ENCODE measurements at places on chromosomes 5 and 9.

DNA sequence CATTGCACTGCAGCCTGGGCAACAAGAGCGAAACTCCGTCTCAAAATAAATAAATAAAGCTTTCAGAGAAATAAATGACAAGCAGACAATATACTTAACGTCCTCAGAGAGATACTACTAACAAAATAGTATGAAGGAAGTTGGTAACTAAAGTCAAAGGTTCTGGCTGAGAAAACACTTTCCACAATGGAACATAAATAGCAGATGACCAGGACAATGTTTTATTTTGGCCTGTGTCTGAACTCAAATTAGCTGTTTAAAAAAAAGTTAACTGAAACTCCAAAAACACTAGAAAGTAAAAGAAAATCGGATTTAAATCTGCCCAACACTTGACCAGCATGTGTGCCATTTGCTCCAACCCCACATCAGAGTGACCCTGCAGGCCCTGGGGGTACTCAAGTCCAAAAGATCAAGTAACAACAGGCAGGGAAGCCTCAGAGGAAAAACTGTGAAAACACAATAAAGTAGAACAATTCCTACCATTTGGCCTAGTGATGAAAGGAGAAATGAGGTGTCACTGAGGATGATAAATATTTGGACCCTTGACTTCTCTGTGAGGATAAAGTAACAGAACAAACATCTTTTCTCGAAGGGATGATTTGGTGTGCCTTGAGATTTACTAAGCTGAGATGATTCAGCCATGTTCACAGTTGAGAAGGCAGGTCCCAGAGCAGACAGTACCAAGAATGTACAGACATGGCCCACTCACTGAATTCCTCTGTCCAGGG lies 47.7 kb downstream of the LHFPL2 start:
- no peak for DNase-seq

DNA sequence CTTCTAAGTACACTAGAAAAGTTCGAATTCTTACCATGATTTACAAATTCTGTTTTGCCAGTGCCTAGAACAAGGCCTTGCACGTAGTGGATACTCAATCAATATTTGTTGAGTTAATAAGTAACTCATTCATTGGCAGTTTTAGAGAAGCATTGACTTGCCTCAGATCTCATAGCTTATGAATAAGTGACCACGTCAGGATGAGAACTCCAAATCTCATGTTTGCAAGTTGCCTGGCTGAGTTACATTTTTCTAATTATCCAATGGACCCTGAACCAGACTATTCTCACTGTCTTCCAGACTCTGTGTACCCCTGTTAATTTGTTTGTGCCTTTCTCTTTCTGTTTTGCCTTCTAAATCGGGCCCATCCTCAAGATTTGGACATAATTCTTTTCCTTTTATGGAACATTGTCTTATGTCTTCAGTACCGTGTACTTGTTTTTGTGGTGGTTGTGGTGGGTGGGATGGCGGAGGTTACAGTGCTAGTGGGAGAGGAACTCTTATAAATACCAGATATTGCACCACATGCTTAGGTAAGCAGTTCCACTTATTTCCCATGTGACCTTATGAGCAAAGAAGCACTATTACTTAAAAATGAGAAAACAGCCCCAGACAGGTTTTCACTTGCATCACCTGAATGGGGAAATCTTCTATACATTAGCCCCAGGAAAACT lies 96.3 kb downstream of the UNC13B start:
- no peak for DNase-seq

DNA sequence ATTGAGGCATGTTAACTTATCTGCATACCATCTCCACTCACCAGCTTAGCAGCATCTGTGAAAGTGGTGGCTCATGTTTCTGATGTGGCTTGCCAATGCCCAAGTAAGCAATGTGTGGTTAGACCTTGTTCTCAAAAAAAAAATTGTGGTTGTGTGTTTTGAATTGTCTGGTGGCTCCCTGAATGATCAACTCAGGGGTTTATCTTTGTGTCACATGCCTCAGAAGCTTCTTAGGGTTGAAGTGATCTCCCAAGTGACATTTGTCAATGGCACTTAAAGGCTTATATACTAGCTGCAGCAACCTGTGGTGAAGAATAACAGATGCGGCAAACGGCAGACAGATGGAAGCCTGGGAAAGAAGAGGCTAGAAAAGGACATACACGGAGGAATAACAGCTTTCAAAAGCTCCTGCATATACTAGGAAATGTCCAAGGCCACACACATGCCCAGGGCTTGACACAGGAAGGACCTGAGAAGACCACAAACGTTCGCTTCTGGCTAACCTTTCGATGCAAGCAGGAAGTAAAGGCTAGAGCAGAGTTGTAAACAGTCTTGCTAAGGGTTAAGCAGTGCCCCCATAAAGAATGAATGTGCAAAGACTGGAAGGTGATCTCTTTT lies 42.2 kb upstream of the FSD1L start:
- peak; percentile 92 for DNase-seq

- no peak for DNase-seq
Measured at GRCh38 chr9:81389569-81389993, 299.8 kb downstream of the TLE1 start.

DNA sequence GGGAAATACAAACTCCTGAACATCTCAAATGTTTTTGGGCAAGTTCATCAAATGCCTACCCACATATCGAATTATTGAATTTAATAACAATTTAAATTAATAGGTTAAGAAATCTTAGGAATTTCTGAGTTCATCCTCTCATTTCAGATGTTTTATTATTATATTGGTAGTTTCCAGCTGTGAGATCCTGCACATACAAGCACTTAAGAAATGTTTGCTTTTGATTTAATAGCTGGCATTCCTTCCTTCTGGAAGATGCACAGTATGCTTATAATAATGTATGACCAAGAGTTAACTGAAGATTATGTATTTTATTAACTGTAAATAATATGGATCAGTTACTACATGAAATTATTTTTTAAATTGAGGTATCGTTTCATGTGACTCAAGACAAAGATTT lies 13.9 kb downstream of the TNPO1 start:
- no peak for DNase-seq

DNA sequence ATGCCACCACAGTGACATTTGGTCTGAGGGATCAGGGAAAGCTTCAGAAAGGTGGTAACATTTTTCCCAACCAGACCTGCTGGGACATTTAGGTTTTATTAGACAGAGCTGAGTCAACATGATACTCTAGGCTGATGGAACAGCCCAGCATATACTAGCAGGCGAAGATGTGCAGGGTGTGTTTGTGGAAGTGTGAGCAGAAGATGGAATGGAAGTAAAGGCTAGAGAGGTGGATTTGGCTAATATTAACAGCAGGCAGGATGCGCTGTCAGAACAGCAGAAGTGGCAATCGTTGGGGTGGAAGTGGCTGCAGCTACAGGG lies 340.6 kb downstream of the ASTN2 start:
- DNase-seq: no peak

GRCh38 chr5:14258840-14259239 lies 115.7 kb downstream of the TRIO start:
- no peak for DNase-seq

DNA sequence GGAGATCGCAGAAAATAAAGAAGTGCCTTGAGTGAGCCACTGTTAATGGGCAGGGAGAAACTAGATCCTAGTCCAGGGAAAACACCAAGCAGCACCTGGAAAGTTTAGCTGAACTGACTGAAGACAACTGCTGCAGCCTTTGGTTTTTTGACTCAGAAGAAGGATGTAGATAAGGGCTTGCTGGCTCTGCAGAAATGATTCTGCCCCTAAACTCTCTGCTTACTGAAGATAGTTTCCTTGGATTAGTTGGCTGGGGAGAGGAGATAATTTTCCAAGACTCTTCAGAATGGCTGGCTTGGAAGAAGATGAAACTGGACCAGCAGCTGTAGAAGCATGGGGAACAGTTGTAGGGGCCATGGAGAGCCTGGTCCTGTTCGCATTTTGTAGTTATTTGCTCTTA lies 471.8 kb downstream of the KDM4C start:
- peak; percentile 53 for DNase-seq

DNA sequence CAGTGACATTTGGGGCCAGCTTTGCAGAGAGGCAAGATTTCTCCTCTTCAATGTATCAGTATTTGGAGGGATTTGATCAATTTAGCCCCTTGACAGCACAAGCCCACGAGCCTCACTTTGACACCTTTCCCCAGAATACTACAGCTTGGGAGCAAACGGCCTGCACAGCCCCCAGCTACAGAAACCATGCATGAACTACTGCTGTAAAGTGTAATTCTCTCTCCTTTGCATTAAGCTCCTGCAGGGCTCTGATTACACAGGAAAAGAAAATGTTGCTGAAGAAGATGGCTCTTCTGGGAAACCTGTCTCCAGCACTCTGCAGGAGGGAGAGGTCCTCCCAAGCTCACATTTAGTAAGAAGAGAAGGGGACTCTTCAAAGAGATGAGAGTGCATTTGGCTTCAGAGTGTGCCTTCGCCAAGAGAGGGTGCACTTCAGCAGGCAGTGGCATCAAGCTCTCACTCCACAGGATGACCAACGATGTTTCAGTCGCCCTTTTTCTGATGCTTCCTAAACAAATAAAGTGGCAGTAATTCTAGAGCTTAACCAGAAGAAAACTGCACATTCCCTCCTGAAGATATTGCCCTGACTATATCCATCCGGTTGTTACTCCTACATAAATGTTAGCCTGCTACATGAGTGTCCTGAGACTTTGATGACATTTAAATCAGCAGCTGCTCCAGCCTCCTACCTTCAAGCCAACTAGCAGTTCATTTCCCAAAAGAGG lies 272.2 kb downstream of the AUH start:
- DNase-seq: peak; percentile 65

DNA sequence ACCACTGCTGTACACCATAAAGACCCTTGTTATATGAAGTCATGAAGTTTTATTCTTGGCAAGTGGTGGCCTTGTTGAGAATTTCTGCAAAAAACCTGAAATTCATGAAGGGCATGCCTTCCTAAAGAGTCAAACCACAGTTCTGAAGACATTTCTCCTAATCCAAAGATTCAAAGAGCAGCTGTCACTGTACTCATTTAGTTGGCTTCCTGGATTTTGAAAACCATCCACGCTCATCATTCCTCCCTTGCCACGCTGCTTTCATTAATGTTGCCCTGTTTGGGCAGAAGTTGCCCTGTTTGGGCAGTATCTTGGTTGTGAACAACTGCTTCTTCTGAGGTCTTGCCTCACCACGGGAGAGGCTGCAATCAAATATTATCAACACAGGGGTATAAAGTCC lies 560.3 kb upstream of the TLE4 start:
- no peak for DNase-seq

- DNase-seq: peak; percentile 99
Measured at GRCh38 chr5:43007246-43007910, 32.7 kb downstream of the ANXA2R start.

DNA sequence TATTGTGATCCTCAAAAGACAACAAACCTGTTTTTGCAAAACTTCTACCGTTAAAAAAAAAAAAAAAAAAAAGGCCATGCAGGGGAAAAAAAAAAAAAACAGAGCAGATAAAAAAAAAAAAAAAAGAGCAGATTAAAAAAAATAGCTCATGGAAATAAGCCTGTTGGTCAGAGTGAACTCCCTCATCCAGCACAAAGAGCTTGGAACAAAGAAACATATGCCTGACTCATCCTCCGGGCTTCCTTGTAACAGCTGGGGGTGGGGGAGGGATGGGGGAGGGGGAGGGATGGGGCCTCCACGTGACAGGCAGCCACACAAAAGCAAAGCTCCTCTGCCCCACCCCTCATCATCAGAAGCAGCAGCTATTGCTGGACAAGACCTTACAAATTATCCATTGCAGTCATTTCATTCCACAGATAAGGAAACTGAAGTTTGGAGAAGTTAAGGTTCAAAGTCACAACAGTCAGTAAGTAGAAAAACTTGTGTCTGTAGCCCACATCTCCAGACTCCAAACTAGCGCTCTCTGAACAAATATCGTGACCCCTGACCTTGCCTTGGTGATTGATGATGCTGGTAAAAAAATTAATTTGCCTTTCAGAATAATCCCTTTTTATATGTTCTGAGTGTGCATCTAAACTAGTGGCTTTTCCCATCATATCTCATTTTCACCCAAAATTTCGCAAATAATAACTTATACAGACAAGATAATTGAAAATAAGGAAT lies 38.9 kb downstream of the SLC35D2 start:
- peak; percentile 22 for DNase-seq

DNA sequence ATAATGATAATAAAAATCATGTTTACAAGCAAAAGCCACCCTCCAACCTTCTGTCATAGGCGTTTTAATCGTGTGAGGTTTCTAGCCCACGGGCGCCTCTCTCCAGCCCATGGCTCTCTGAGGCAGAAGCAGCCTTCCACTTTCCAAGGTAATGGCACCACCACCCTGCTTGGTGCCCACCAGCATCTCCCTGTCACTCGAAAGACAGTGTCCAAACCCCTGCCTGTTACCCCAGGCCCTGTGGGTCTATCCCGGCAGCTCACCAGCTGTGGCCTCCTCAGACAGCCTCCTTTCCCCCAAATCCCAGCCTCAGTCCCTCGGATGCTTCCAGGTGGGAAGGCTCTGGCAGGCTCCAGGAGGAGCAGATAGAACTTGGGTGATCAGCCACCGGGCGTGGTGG lies 123.8 kb upstream of the LPCAT1 start:
- no peak for DNase-seq

DNA sequence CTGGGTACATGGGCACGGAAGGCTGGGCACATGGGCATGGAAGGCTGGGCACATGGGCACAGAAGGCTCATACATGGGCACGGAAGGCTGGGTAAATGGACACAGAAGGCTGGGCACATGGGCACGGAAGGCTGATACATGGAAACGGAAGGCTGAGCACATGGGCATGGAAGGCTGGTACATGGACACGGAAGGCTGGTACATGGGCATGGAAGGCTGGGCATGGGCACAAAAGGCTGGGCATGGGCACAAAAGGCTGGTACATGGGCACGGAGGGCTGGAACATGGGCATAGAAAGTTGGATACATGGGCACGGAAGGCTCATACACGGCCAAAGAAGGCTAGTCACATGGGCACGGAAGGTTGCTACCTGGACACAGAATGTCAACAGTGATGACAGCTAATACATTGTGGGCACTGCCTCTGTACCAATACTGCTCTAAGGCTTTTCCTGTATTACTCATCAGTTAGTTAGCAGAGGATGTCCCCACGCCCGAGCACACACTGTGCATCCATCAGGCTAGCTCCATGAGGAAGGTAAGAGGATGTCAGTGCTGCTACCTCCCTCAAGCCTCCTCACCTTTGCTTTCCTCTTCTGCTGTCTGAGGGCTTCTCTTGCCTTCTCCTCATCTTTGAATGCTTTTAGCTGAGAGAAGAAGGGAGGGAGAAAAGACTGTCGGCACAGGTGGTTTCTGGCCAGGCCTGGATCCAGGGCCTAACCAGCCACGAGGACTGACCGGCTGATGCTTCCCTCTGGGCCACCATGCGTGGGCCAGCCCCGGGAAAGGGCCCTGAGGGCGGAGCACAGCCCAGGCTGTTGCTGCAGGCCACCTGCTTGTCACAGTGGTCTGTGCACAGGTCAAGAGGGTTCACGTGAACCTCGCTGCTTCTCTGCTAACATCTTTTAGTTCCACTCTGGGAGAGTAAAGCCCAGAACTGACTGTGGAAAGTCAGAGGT lies 14.3 kb downstream of the GPX3 start:
- DNase-seq: no peak

GRCh38 chr5:81542242-81542641 lies 148.3 kb upstream of the ACOT12 start:
- no peak for DNase-seq
